CD4-positive, alpha-beta T cell treated with Interleukin-15 for 1 hour (primary cell): ENCODE measurements at places on chromosomes 4 and X.

DNA sequence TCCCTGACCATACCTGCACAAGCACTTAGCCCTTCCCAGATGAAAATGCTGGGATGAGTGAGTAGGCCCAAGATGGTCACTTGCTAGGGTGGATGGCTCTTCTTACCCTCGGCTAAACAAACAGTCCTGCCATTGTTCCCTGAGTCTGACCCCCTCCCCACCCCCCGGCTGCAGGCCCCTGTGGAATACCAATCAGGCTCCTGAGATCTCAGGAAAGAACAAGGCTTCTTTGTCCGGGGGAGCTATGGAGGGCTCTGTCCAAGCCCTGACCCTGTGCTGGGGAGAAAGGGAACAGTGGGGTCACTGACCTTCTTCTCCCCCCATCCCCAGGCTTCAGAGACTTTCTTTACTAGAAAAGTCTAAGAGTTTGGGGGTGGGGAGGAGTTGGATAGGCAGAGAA is 6.0 kb downstream of the PLP1 start:
- DNase-seq = no peak

DNA sequence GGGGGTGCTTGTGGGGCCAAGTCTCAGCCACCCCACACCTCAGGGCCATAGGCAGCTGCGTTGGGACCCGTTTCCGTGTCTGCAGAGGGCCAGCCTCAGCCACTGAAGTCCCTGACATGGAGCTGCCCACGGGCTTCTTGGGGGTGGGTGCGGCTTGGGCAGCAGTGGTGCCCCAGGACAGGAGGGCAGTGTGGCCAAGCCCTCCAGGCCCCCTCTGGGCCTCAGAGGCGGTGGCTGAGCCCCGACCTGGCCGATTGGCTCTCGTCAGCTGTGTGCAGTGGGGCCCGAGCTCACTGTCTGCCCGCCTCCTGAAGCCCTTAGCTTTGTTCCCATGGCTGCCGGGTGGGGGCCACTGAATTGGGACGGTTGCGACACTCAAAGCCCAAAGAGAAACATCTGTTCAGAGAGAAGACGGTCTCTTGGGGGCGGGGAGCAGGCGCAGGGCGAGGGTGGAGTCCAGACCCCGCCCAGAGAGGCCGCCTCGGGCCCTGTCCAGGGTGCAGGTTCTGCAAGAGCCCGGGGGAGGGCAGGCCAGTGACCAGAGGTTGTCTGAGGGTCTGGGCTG is 9.1 kb downstream of the FGFR3 start:
- DNase-seq = no peak

GRCh38 chrX:22969411-22969810 is 30.3 kb upstream of the DDX53 start:
- DNase-seq = no peak

DNA sequence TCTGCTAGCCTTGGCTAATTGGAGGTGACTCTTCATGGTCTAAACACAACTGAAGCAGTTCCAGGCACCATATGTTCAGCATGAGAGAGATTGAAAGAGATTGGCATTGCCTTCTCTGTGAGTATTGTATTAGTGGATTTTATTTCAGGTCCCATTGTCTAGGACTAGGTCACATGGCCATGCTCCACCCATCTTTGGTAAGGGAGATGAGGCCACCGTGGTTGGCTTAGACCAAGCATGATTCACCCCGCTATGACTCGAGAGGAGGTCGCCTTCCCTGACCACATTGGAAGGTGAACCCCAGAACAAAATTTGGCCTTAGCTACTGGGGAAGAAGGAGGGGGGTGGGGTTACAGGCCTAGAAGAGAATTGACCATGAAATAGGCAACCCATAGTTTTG is 109.9 kb upstream of the BCOR start:
- peak; percentile 20 for DNase-seq

- no peak for DNase-seq
Observed at GRCh38 chrX:39338583-39338982, 537.3 kb downstream of the MID1IP1 start.

GRCh38 chr4:138749303-138749702 is 266.3 kb upstream of the NOCT start:
- DNase-seq = no peak

- DNase-seq = no peak
Observed at GRCh38 chr4:20192736-20193135, 59.0 kb upstream of the SLIT2 start.

DNA sequence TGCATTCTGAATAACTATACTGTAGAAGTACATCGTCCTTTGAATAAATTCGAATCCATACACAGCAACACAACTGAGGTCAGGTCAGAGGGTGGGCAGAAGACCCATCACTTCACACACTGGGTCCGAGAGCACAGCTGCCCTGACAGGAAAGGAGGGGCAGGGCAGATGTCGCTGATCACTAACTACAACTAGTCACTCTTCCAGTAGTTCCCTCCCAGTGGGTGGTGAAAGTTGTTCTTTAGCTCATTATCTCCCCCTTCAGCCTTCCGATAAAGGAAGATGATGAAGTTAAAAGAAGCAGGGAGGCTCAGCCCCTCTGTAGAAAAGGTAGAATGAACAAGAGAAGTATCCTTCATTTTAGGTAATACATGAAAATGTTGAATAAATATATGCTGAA is 278.9 kb downstream of the INPP4B start:
- peak; percentile 35 for DNase-seq

GRCh38 chr4:121377076-121377475 is 3.7 kb downstream of the QRFPR start:
- no peak for DNase-seq

GRCh38 chrX:15985937-15986336 is 131.3 kb upstream of the AP1S2 start:
- no peak for DNase-seq

DNA sequence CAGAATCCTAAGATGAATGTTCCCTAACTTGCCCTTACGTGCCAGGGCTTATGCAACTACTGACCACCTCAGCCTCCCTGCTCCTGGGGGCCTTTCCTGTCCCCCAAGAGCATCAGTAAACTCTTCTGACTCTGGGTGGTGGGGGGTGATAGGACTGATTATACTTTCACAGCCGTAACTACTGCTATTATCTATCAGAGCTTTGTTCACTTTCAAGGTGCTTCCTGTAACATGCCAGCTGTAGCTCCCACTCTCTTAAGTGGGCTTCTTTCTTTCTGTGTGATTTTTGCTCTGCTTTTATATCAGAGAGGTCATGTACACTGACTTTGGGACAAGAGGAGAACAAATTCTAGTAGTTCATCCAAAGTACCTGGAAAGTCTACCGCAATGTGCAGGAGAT is 25.3 kb downstream of the SPINK2 start:
- no peak for DNase-seq
